Activated naive CD8-positive, alpha-beta T cell treated with anti-CD3 and anti-CD28 coated beads, Interleukin-2, amount 10 ng/mL, durations not matched to agents 7 days and 5 days (primary cell): ENCODE measurements at places on chromosomes 2 and 18. TPM values are rescaled to one million over a fixed set of nuclear protein-coding genes. Genes with fewer than 3 reads are reported as not detected.
A peak's percentile ranks its signal among the peaks of the same experiment; 100 is the strongest.

- DNase-seq, result peak; percentile 88
Observed at GRCh38 chr18:24014062-24014985, at the start of gene TTC39C. TSS of gene TTC39C (plus strand) at chr18:24014754. CDS start at chr18:24014872, 118 bp downstream.

- DNase-seq, result no peak
Observed at GRCh38 chr2:144459937-144460336, 60.0 kb downstream of the ZEB2 start.

GRCh38 chr2:220275454-220275853 is 648.0 kb downstream of the SLC4A3 start:
- DNase-seq, result no peak

- no peak for DNase-seq
Observed at GRCh38 chr2:5940596-5941535, 248.7 kb downstream of the SOX11 start.

DNA sequence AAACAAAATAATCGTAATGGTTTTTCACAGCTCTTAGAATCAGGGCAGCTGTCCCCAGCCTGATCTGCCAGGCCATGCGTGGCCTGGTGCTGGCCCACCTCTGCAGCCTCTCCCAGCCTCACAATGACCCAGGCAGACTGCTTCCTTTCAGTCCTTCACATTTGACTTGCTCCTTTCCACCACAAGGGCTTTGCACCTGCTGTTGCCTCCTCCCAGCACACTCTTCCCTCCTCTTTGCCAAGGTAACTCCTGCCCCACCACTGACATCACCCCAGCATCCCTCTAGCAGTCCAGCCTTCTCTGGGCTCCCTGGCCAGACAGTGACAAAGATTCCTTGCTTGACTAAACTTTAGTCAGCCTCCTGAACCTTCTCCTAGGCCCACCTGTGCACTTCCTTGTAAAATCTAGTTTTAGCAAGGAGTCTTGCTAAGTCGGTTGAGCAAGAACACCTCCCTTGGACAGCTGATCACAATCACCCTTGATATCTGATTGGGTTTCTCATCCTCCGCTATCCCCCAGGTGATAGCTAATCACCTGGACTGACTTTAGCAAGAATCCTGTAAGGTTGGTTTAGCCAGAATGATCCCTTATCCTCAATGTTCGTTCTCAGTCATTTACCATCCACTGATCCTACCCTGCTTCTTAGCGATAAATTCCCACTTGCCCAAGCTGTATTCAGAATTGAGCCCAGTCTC is 16.2 kb upstream of the RAB11FIP5 start:
- no peak for DNase-seq

- DNase-seq, result no peak
Observed at GRCh38 chr2:157180359-157180758, 77.1 kb upstream of the GALNT5 start.

- DNase-seq, result no peak
Observed at GRCh38 chr18:58088691-58089065, 44.7 kb downstream of the NEDD4L start.

DNA sequence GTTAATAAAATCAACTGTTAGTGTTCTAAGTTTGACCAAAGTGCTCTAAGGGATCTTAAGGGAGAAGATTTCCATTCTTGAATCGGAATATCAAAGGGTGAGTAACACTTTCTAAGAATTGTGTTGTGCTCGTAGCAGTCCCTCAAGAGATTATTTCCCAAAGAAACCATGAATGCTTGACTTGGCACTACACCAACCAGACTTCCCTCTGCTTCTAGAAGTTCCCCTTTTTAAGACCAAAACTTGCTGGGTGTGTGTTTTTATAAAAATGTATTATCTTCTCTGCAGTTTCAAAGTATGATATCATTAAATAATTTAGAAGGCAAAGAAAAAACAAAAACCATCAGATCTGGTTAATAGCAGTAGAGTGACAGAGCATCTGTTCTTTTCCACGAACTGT is 522.0 kb upstream of the FAM98A start:
- no peak for DNase-seq

- peak; percentile 61 for DNase-seq
Observed at GRCh38 chr2:134207589-134208209, 46.2 kb upstream of the MGAT5 start.

- DNase-seq, result no peak
Observed at GRCh38 chr2:101806123-101806522, 108.6 kb downstream of the MAP4K4 start.

DNA sequence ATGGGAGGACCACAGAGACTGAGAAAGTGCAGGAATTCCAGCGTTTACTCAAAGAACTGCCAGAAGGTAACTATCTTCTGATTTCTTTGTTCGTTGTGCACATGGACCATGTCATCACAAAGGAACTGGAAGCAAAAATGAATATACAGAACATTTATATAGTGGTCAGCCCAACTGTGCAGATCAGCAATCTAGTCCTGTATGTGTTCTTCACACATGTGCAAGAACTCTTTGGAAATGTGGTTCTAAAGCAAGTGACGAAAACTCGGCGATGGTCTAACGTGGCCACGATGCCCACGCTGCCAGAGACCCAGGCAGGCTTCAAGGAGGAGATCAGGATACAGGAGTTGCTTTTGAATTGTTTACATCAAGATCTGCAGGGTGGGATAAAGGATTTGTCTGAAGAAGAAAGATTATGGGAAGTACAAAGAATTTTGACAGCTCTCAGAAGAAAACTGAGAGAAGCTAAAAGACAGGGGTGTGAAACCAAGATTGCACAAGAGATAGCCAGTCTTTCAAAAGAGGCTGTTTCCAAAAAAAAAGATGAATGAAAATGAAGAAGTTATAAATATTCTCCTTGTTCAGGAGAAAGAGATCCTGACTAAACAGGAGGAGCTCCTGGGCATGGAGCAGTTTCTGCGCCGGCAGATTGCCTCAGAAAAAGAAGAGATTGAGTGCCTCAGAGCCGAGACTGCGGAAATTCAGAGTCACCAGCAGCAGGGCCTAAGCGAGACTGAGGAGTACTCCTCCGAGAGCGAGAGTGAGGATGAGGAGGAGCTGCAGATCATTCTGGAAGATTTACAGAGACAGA is 8.3 kb upstream of the CHST10 start:
- no peak for DNase-seq

- no peak for DNase-seq
Observed at GRCh38 chr18:13124411-13124810, 94.1 kb upstream of the LDLRAD4 start.

DNA sequence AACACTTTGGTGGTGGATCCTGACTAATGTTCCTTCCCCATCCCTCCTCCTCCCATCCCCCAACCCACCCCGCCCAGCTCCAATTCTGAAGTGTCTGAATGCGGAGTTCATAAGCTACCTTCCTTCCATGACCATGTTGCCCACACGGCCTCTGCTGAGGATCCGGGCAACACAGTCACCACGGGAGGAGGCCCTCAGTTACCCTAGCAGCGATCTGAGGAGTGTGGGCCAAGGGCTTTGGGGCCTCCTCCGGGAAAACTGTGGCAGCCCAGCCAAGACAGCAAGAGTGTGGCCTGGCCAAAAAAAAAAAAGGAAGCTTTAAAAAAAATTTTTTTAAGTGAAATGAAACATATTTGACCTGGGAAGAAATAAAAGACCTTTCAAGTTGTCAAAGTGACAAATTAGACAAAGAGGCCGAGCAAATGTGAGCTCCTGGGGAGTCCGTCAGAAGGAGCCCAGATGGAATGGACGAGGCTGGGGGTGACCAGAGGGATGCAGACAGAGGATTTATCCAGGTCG is 169.0 kb upstream of the PKDCC start:
- DNase-seq, result no peak

GRCh38 chr2:162114271-162114670 is 37.8 kb downstream of the GCG start:
- DNase-seq, result no peak

- no peak for DNase-seq
Observed at GRCh38 chr18:13145636-13146190, 72.8 kb upstream of the LDLRAD4 start.

- DNase-seq, result no peak
Observed at GRCh38 chr2:99565227-99565626, 75.4 kb upstream of the REV1 start.

DNA sequence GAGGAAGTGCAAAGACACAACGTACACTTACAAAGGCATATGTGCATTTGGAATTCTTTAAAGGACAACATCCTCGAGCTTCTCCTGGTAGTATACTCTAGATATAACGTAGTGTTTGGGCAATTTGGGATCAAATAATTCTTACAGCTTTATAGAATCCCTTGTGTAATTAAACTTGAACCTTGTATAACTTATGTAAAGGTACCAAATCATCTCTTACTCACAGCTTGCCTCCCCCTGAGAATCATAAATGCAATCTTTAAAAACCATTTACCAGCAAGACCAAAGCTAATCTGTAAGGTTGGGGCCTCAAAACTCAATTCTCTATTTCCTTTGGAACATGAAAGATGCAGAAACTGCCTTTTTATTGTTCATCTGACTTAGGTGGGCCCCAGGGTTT is 12.2 kb upstream of the TNP1 start:
- DNase-seq, result no peak

GRCh38 chr2:109285244-109285651 is 156.2 kb downstream of the SH3RF3 start:
- DNase-seq, result no peak

DNA sequence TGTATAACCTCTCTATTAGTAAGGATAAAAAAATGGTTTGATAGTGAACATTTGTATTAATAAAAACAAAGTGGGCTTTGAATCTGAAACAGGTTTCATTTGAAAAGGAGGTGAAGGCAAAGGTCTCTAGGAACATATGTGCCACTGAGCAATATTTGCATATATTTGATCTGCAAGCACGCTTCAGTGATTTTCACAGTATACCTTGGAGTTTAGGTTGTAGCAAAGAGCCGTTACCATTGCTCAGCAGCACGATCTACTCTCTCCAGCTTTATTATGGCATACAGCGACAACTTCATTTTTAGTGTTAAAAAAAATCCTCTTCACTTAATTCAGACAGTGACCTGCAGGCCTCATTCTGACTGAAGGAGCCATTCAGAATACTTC is 75.8 kb upstream of the ZEB2 start:
- no peak for DNase-seq

DNA sequence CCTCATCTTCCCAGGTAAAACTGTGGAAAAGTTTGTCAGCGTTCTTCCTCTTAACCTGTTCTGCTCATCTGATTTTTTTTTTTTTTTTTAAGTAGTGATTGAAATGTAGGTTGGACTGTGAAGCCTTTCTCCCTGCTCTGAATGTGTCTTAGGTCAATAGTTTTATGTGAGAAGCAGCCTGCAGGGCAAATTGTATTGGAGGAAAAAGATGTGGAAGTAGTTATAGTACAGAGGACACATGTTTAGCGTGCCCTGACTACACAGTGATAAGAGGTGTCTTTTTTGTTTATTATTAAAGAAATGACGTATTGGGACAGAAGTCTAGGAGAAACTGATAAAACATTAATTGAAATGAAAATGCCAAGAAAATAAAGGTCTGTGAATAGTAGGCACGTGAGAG is 1.5 kb downstream of the MTA3 start:
- no peak for DNase-seq

GRCh38 chr18:44943311-44943881 is 262.7 kb downstream of the SETBP1 start:
- DNase-seq, result no peak

DNA sequence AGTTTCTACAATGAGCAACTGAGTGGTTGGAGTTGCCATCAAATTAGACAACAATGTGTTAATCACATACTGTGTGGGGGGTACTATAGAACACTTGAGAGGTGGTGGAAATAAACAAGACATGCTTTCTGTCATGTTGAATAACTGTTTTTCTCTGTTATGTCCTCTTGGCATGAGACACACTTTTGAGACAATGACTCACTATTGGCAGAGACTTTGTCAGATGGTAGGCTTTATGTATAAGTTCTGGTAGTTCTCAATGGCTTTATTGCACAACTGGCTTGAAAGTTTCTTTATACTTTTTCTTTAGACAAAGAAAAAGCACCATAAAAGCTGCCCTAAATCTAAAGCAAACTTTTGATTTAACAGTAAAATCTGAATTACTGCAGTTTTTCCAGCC is 578.7 kb downstream of the ADCYAP1 start:
- DNase-seq, result no peak

DNA sequence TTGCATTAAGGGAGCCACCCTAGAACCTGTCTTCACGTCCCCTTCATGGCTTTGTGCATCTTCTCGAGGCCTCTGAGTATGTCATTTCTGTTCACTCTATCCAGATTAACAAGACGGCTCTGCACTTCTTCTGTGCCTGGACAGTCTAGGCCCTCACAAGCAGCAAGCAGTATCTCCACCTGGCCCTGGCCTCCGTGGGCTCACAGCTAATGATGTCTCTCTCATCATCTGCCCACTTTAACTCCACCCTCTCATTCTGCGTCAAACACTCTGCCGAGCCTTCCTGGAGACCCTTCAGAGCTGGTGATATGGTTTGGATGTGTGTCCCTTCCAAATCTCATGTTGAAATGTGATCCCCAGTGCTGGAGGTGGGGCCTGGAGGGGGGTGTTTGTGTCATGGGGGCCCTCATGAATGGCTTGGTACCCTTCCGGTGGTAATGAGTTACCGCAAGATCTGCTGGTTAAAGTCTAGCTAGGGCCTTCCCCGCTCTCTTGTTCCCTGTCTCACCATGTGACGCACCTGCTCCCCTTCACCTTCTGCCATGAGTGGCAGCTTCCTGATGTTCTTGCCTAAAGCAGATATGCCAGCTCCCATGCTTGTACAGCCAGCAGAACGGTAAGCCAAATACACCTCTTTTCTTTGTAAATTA is 132.5 kb upstream of the ID2 start:
- DNase-seq, result no peak

DNA sequence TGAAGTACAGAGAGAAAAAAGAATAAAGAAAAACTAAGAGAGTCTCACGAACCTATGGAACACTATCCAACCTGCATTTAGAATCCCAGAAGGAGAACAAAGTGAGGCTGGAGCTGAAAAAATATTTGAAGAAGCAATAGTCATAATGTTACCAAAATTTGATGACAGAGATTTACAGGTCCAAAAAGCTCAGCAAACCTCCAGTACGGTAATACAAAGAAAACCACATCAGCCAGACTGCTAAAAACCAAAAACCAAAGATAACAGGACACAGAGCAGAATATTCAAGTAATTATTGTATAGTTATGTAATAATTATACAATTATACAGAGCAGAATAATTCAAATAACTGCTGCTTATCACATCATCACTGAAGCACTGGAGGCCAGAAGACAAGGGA is 23.7 kb downstream of the ATL2 start:
- no peak for DNase-seq

The GALNT13 gene
- 0.64 TPM for total RNA-seq

The KCNG3 gene
- not detected for total RNA-seq

The TM4SF20 gene
- not detected for total RNA-seq

The LDAH gene
- 19.1 TPM for total RNA-seq

The DPP10 gene
- total RNA-seq, result not detected

The CHAC2 gene
- 5.5 TPM for total RNA-seq

The ST6GAL2 gene
- total RNA-seq, result not detected

The HOXD4 gene
- total RNA-seq, result not detected

The MOGAT1 gene
- not detected for total RNA-seq

The MAP3K20 gene
- total RNA-seq, result 14.9 TPM

The PAX8 gene
- 2.5 TPM for total RNA-seq

The LRATD1 gene
- total RNA-seq, result not detected

The MAP4K4 gene
- 79.8 TPM for total RNA-seq

The SERPINB4 gene
- total RNA-seq, result not detected

The B3GNT7 gene
- 0.42 TPM for total RNA-seq

The NCOA1 gene
- total RNA-seq, result 23.6 TPM

The LOXL3 gene
- total RNA-seq, result 0.42 TPM

The HRH4 gene
- 0.23 TPM for total RNA-seq

The PRSS56 gene
- not detected for total RNA-seq

The GDF7 gene
- not detected for total RNA-seq

The FAM228A gene
- total RNA-seq, result not detected

The ZAP70 gene
- total RNA-seq, result 367 TPM

The SCN3A gene
- total RNA-seq, result not detected
